ENCODE measurements at places on chromosomes 1 and 21.

DNA sequence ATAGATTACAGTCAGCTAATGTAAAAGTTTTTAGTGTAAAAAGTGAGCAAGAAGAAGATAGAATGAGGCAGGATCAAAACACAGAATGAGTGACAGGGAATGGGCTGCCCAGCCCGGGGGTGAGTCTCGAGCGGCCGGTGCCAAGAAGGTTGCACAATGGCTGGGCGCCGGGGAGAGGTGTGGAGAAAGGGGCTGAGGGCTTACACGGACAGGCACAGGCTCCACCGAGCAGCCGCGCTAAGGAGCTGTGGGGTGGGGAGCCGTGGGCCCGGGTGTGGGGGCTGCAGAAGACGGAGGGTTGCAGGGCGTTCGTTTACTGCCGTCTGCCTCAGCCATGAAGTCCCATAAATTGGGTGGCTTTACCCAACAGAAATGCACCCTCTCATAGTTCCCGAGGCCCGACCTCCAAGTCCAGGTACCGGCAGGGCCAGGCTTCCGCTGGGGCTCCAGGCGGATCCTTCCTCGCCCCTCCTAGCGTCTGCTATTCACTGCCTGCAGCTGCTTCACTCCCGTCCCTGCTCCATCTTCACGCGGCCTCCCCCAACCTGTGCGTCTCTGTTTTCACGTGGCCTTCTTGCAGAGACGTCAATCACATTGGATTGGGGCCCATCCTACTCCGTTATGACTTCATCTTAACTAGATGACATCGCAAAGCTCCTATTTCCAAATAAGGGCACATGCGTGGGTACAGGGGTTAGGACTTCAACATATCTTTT lies 277.2 kb downstream of the CAMTA1 start:
- DNase-seq, result no peak

GRCh38 chr1:151992303-151993083 lies 1.2 kb downstream of the S100A10 start:
- peak; percentile 96 for DNase-seq

GRCh38 chr1:6459850-6460265 lies 6.1 kb downstream of the TNFRSF25 start:
- no peak for DNase-seq

- no peak for DNase-seq
Observed at GRCh38 chr1:83101406-83101805, 897.5 kb downstream of the TTLL7 start.

DNA sequence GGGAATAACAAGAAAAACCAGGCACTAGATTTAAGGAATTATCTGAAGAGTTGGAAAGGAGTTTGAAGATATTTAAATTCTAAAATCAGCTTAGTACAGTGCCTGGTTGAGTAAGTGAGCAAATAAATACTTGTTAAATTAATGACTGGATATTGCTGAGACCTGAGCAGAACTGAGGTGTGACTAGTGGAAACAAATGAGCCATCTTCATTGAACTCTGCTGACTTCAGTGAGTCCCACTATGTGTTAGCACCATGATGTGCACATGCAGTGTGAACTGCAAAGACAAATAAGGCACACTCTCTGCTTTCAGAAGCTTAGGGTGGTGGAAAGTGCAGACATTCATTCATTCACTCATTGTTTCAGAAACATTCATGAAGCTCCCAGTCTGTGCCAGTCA lies 48.7 kb downstream of the ELAPOR1 start:
- no peak for DNase-seq

DNA sequence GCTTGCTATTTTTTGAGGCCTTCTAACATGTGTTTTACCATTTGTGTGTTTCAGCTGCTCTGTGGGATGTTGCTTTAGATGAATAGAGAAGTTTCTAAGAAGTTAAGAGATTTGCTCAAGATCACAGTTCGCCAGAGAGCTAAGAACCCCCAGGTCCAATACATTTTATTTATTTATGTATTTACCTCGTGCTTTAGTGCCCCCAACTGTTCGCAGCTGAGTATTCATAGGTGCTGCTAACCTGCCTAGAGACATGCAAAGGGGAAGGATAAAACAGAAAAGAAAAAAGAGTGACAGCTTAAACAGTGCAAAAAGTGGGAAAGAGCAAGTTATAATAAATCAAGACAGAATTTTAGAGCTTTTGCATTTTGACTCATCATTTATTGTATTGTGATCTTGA lies 31.1 kb downstream of the NFYC start:
- DNase-seq, result no peak

DNA sequence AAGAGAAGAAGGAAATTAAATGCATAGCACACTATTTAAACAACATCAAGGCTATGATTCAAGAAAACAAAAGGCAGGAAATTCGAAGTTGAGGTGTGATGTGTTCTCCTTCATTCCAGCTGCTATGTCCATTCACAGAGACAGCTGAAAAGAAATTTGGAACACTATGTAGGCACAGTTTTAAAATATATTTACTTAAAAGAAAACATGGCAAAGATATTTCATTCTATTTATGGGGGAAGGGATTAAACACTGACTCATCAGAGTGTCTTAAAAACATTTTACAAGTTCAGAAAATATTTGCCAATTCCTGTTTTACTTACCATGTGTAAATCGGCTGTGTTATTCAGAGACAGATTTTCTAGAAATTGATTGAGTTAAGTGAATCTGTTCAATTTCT lies 39.4 kb upstream of the NGF start:
- no peak for DNase-seq

GRCh38 chr1:213457186-213457585 lies 406.1 kb downstream of the RPS6KC1 start:
- DNase-seq, result no peak

DNA sequence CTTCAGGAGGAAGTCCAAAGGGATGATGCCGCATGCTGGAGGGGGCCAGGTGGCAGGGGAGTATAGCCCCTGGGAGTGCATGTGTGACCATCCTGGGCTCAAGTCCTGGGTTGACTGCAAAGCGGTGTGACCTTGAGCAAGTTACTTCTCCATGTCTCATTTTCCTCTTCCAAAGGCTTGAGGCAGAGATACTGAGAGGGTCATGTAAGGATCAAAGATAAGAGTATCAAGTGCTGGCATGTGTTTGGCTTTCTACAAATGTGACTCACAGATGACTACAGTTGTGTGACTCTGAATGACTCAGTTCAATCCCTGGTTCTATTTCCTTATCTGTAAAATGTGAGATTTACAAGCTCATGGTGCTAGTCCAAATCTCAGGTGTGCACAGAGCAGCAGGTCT lies 26.1 kb downstream of the PROK1 start:
- no peak for DNase-seq

GRCh38 chr1:171251952-171252300 lies 3.6 kb downstream of the FMO1 start:
- no peak for DNase-seq

DNA sequence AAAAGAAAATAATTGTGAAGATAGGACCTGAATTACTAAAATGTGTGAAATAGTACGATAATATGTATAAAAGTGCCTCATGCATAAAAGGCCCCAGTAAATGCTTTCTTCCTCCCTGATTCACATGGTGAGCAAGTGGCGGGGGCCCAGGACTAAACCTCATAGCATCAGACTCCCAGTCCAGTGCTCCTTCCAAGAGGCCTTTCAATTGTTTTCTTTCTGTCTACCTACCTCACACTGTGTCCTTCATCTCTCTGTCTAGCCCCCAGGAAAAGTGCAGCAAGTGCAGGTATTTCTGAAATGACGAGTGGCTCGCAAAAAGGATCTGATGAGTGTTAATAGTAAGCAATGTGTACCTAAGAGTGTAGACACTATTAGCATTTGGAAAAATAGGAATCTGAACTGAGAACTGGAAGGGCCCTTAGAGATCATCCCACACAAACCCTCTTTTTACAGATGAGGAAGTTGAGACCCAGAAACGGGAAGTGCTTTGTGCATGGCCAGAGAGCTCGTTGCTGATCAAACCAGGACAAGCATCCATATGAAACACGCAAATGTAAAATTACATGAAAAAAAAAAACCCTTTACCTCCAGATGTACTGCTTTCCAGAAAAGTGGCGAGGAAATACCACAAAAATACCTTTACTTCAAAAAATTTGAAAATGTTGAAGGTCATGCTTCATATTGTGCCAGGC lies 118.2 kb upstream of the HOOK1 start:
- no peak for DNase-seq

DNA sequence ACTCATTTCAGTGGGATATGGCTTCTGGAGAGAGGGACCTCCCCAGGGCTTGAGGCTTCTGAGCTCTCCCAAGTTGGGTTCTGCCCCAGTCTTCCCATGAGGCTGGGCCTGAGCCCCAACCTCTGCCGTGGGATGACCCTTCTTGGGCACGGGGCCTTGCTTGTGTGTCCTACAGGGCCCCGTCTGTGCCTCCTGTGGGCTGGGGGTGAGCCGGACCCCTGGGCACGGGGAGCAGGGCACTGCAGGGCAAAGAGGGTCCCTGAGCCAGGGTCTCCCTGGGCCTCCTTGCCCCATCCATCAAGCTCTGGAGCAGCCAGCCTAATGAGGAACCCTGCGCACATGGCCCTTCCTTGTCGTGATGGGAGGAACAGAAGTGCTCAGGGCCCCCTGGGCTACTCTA lies 5.2 kb upstream of the SMYD3 start:
- DNase-seq, result no peak

DNA sequence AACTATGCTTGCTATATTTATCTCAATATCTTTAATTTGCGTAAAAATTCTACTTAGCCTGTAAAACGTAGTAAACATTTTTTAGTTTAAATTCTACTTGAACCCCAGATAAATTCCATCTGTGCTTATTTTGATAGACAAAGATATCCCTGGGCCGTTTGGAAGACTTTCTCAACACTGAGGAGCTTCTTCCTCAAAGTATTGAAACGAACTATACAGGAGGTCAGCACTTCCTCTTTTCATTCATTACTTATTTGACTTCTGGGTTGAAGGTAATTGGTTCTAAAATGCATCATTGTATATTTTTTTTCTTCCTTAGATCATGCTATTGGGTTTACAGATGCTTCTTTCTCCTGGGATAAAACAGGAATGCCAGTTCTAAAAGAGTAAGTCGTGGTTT lies 74.7 kb downstream of the HSPA13 start:
- DNase-seq, result no peak

DNA sequence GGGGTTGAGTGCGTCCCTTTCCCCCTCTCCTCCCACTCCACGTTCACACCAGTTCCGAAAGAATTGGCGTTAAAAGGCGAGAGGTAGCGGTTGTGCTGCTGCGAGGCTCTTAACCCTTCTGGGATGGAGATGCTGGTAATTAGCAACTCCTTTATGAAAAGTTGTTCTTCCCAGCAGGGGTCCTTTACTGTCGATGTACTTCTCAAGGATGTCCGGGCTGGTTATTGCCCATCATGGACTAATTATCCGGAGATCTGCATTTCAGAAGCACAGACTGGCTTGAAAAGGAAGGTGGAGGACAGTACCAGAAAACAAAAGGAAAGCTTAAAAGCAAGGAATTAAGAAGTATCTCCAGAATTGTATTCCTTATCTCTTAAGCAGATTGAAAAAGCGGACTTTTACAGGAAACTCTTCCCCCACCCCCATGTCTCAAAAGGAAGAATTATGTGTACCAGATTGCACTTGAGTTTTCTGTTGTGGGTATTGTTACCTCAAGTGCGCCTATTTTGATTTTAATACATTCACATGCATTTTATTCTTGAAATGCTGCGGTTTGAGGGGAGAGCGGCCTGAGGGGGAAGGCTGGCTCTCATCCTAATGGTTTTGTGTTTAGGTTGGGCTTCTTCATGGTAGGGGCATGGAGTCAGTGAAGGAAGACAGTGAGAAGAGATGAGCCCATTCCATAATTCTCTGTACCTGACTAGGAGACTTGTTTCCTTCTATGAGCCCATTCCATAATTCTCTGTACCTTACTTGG lies 1.5 kb downstream of the AK4 start:
- DNase-seq, result no peak

DNA sequence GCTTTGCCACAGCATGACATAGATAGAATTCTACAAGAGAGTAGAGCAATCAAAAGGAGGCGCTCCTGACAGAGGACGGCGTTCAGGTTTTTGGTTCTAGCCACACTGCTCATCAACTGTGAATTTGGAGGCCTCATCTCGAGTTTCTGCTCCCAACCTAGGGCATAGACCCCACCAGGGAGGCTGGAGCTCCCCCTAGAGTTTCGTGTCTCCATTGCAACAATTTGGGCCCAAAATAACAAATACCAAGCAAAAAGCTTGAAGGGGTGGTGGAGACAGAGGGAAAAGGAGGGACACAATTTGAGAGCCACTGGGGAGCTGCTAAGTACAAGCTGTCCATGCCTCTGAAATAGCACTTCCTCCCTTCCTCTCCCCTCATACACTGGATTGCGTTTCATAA lies 297.0 kb downstream of the GPATCH2 start:
- no peak for DNase-seq

GRCh38 chr1:234778221-234779159 lies 168.5 kb upstream of the IRF2BP2 start:
- DNase-seq, result peak; percentile 85

DNA sequence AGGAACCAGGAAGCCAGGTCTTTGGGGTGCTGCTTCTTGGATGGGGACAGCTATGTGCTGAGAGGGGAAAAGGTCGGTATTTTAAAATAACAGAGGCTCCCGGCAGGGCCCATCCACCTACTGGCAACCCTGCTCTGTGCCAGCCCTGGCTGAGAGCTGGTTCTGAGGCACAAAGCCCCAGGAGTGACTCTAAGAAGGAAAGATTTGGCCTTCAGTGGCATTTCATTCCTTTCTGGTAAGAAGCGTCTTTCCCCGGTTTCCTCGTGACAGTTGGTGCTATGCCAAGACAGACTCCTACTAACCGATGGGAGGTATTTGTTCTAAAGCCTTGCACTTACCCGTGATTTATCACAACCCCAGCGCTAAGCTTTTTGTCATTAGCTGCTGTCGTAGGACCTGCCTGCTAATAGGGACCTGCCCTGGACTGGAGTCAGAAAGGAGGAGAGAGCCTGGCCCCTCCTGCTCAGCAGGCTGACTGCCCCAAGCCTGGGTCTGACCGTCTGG lies 123.1 kb upstream of the ADAR start:
- no peak for DNase-seq

DNA sequence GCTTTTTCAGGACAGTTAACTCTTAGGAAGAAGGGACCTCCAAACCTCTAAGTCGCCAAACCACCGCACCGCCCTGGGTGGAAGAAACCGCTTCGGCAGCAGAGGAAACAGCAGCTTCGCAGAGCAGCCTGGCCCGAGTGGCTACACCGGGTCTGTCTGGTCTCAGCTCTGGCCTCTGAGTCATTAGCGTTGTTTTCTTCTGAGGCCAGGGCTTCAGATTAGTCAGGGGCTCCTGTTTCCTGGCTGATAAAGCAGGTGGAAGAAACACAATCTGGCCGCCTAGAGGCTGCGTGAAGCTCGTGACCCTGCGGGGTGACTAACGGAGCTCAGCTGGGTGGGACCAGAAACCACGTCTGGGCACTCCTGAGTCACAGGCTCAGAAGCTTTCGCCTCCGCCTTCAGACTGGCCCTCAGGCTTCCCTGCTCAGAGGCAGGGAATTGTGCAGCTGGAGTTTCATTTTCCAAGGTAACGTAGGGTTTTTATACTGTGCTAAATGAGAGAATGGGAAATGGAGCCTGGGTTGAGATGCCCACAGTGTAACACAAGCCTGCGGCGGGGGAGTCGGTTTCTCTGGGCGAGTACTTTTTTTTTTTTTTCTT lies 44.9 kb downstream of the CHAF1B start:
- no peak for DNase-seq

- peak; percentile 89 for DNase-seq
Observed at GRCh38 chr1:1304331-1305299, 3.1 kb downstream of the ACAP3 start.
